Tongue (tissue), 3 donors: ENCODE measurements at places on chromosomes 7 and 10.

GRCh38 chr10:130587718-130588117 is 451.5 kb downstream of the GLRX3 start:
- DNase-seq: no peak

GRCh38 chr10:102421507-102421756 is 796 bp downstream of the FBXL15 start:
- DNase-seq: no peak

DNA sequence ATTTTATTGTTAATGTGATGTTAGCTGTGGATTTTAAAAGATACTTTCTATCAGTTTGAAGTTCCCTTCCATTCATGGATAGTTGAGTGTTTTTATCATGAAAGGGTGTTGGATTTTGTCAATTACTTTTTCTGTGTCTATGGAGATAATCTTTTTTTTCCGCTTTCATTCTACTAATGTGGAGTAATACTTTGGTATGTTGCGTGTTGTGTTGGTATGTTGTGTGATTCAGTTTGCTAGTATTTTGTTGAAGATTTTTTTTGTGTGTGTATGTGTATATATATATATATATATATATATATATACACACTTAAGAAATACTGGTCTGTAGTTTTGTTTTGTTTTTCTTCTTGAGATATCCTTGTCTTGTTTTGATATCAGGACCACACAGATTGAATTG is 100.3 kb downstream of the CCSER2 start:
- DNase-seq: no peak

- DNase-seq: peak; percentile 8
Observed at GRCh38 chr10:16116404-16117304, 256.3 kb upstream of the MINDY3 start.

- no peak for DNase-seq
Observed at GRCh38 chr7:12583176-12583575, 12.7 kb downstream of the SCIN start.

DNA sequence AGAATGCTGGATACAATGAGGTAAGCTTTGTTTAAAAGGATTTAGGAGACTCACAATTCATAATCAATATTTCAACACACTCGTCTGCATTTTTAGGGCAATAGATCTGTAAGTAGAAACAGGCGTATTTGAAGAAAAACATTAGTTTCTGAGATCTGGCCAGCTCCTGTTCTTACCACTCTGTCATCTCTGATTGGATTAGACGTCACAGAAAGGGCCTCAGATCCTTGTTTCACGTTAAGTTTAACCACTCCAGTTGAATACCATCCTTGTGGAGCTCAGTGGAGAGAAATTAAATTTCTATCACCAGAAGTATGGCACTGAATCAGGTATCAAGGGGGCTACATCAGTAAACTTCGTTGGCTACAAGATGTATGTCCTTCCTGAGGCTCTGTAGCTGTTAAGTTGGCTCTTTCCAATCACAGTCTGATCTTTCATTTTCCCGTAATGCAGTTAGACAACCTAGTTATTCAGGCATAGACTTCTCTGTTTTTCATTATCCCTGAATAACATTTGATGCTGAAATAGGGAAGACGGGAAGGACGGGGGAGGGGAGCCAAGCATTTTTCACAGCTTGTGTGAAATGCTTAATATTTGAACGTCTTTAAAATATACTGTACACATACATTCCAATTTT is 659.2 kb upstream of the GALNT17 start:
- peak; percentile 33 for DNase-seq

DNA sequence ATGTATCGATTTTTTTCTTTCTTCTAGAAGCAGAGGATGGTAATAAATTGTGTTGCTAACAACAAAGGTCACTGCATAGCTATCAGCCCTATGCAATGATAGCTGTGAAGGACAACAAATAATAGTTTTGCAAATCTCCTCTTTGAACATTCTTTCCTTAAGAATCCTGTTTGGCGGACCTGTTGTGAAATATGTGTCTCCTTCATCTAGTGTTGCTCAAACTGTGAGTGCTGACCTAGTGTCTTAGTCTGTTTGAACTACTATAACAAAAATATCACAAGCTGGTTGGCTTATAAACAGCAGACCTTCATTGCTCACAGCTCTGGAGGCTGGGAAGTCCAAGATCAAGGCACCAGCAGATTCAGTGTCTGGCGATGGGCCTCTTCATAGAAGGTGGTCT is 53.7 kb downstream of the CAV1 start:
- DNase-seq: no peak

- DNase-seq: no peak
Observed at GRCh38 chr7:125241548-125241947, 311.9 kb upstream of the POT1 start.

DNA sequence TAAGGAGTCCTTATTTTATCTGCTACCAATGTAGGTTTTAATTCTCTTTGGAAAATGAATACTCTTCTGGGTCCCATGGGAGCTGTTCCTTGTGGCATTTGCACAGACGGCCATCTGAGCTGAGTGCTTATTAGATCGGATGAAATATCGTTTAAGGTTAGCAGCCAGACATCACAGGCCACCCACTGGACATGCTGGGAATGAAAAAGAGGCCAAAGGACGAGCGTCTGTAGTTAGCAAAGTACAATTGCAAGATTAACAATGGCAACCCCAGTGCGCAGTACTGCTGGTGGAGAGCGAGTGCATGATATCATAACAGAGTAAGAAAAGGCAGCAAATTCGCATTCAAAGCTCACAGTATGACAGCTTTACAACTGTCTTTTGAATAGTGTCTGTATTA is 28.3 kb upstream of the CREB5 start:
- no peak for DNase-seq

- no peak for DNase-seq
Observed at GRCh38 chr7:127704211-127704610, 52.2 kb downstream of the SND1 start.

- DNase-seq: peak; percentile 45
Observed at GRCh38 chr7:35035511-35035961, 1.7 kb downstream of the DPY19L1 start.

DNA sequence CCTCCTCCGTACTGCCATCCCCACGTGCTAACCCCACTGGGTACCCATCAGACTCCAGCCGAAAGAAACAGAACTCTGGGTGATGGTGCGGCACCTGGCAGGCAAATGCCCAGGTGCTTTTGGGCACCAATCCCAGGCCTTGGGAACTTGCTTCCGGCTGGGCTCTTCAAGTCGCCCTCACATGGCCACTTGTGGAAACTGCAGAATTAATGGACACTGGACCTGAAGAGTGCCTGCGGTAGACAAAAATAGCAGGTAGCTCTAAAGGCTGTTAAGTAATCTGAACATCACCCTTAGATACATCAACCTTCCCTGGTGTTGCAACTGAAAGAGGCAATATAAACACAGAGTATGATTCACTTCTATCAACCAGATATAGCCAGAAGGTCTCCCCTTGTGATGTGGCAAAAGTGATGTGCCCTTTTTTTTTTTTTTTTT is 644.4 kb downstream of the GRM8 start:
- DNase-seq: no peak

- no peak for DNase-seq
Observed at GRCh38 chr10:72146071-72146470, 57.7 kb upstream of the SPOCK2 start.

- peak; percentile 52 for DNase-seq
Observed at GRCh38 chr10:4131407-4132215, 346.6 kb upstream of the KLF6 start.

- peak; percentile 88 for DNase-seq
Observed at GRCh38 chr10:116665541-116666125, 44.9 kb downstream of the PNLIPRP2 start.

- peak; percentile 71 for DNase-seq
Observed at GRCh38 chr7:108415821-108416536, 40.3 kb downstream of the NRCAM start.

GRCh38 chr10:119210633-119211032 is 3.3 kb downstream of the GRK5 start:
- no peak for DNase-seq

DNA sequence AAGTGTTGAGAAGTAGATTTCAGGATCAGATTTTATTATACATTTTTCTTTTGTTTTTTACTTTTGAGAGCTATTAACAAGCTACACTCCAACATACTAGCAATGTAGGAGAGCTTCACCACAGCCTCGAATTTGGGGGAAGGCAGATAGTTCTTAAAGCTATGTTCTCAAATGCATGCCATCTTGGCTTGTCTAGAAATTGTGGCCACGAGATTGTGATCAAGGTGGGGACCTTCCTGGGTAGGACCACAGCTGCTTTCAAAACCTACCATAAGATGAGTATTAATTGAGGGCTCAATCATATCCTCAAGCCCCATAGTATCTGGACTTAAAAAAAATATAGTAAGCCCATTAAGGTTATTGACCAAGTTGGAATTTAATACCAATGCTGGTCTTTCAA is 27.9 kb upstream of the JAZF1 start:
- DNase-seq: no peak

- DNase-seq: no peak
Observed at GRCh38 chr10:127755753-127756152, 18.8 kb downstream of the FOXI2 start.

- no peak for DNase-seq
Observed at GRCh38 chr10:17109475-17110207, 20.0 kb downstream of the CUBN start.

DNA sequence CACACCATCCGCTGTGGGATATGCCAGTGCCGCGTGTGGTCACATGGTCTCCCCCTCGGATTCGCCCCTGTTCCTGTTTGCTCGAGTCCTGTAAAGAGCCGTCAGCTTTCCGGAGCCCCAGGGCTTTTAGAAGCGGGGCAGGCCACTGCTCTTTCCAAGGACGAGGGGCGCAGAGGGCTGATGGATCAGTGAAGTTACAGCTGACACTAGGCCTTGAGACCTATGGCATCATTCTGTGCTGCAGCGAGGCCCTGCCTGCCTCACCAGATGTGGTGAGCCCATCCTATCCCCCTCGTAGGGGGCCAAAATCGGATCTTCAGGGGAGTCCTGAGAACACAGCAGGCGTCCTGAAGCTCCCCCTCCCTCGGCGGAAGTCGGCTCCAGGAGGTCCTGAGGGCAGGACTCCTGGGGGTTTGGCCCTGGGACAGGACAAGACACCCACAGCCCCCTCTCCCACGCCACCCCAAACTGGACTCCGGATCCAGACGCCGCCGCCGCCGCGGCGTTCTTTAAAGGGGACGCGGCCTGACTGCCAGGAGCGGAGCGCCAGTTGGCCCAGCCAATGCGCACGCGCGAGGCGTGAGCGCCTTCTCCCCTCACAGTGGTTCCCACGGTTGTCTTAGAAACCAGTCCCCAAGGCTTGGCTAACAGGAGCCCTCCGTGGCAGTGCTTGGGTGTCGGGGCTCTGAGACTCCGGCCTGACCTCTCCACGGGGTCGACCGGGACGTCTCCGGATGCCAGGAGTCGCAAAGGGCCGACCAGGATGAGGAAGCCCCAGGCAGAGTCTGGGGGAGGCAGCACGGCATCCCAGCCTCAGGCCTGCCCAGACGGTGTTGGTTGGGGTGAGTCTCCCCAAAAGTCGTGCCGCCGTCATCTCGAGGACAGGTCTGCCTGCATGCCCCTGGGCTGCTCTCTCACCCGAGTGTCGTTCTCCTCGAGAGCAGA is 371.7 kb downstream of the ZNF716 start:
- DNase-seq: no peak

- no peak for DNase-seq
Observed at GRCh38 chr7:2312267-2312929, 1.8 kb downstream of the SNX8 start.

DNA sequence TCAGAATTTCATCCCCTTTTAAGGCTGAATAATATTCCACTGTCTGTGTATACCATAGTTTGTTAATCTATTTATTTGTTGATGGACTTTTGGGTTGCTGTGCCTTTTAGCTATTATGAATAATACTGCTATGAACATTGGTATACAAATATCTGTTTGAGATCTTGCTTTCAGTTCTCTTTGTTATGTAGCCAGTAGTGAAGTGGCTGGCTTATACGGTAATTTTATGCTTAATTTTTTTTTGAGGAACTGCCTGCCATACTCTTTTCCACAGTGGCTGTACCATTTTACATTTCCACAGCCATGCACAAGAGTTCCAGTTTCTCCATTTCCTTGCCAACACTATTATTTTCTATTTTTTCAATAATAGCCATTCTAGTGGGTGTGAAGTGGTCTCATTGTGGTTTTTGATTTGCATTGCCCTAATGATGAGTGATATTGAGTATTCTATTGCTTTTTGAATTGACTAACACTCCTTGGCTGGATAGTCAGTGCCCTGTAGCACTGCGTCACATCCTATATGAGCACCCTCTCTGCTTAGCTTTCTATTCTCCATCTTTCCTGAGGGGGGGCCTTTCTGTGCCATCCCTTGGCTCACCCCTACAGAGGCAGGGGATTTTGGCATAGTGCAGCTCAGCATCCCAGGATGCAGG is 29.4 kb upstream of the RAPGEF5 start:
- DNase-seq: no peak

GRCh38 chr7:135683609-135684008 is 21.3 kb downstream of the STMP1 start:
- no peak for DNase-seq

DNA sequence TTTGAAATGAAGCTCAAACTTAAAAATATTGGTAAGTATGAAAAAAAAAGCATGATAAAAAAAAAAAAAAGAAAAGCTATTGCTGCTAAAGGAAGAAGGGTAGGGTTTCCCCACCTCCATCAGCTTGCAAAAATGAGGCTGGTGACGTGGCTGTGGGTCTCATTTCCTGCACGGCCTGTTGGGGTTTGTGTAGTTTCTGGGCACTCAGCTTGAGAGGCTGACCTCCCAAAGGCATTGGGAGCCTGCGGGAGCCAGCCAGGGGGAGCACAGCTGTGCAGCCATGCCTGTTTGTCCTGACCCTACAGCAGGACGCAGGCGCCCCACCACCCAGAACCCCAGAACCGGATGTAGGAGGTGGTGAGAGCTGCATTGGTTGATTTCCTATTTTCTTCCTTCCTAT is 48.8 kb upstream of the CARD11 start:
- DNase-seq: no peak

- DNase-seq: no peak
Observed at GRCh38 chr10:107942826-107943225, 778.3 kb upstream of the SORCS1 start.

DNA sequence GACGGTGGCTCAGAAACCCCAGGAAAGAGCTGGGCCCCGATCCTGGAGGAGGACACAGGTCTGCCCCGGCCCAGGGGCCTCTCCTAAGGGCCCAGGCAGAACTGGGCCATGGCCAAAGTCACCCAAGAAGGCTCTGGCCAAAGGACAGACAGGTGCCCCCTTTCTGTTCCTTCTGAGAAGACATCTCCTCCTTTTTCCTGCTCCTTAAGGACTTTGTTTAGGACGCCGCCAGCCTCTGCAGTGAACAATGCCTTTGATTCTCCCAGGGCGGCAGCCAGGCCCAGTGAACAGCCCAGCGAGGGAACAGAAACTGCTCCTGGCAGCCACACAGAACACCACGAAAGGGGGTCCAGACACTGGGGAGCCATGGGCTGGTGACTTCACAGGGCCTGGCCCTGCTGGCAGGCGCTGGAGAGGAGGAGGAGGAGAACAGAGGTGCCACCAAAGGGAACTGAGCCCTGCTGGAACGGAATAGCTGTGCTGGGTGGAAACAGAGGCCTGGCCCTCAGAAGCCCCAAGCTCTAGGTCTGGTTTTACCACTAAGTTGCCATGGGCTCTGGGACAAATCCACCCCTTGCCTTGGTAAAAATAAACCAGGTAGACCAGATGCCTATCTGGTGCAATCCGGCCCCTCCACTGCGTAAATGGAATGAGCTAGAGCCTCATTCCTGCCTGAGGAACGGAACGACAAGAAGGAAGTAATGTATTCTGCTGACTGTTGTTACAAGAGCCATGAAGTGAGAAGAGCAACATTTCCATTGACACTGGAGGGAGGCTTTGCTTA is 163.3 kb upstream of the RHEB start:
- DNase-seq: no peak
